ENCODE measurements at places on chromosomes 1 and 21.
A peak's percentile ranks its signal among the peaks of the same experiment; 100 is the strongest.

- DNase-seq = no peak
These were observed 26.1 kb downstream of the ARMH1 start for GRCh38 chr1:44700573-44700972.

DNA sequence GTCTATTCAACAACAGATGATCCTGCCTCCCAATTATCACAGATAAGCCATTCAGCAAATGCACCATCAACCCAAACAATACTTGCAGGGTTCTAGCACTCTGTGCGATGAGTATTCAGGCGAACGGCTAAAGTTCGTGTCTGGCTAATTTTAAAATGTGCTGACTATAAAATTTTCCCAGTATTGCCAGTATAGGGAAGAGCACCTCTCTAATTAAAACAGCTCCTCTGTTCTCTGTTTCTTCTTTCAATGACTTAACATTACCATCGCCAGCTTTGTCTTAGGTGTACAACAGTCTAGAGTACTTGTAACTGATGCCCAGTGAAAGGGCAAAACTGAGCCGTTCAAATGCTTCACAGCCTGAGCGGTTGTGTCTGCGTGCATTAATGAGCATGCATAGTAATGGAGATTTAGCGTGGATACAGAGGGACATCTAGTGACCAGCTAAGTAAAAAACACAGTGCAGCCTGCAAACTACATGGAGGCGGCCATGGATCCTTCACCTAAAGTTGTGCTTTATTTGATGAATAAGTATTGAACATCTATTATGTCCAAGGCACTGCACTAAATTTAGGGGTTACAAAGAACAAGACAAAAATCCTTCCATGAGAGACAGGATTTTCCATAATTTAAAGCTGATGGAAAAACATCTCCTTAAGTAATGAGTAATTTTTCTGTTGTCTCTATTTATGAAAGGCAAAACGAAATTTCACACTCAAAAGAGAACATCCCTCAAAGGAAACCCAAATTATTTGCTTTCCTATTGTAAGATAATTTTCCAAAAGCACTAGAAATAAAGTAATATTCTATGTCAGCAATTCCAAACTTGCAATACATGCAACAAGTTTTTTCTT lies 120.0 kb downstream of the SETD4 start:
- DNase-seq = no peak

DNA sequence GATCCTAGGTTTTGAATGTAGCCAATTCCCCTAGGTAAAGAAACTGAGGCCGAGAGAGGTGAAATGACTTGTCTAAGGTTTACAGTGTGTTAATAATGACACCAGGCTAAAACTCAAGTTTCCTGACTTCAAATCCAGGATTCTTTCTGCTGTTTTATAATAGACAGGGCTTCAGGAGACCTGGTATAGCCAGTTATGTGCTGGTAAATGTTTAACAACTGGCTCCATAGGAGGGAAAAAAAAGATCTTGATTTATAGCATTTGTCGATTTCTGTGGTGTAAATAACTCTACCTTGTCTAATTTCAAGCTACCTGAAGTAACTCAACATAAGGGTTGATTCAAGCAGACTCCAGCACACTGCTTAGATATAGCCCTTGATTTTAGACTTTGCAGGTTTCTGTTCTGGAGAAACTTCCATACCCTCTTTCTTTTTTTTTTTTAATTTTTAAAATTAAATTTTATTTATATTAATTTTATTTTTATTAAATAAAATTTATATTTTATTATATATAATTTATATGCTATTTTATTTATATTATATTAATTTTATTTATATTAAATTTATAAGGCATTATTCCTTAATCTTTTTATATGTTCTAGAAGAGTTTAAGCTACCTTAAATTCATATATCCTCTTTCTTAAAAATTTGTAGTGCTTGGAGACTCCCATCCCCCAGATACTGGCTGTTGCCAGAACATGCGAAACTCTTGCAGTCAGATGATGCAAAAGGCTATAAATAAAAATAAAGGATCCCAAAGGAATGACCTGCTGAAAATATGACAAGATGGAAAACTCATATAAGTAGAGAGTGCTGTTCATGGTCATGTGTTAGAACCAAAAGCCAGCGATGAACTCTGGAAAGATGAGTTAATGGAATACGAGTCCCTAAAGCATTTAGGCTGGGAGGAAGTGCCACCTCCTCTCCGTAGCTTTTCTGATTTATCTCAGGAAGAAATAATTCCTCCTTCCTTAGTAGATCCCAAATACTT lies 35.4 kb upstream of the SRSF10 start:
- no peak for DNase-seq

DNA sequence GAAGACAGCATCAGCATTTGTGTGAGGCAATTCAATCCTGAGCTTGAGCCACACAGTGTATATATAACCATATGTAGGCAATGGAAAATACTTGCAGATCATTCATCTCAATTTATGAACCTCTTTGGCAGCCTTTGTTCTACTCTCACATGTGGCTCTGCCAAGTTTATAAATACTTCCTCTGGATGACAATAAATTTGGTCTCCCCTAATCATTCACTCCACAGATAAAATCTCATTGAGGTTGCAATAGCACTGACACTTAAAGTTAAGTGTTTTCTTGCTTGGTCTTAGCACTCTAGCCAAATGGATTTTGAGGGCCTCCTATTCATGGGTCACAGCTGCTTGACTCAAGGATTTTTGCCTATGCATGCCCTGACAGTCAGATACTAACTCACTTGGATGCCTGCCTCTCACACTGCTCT lies 136.6 kb upstream of the VANGL1 start:
- DNase-seq = no peak

DNA sequence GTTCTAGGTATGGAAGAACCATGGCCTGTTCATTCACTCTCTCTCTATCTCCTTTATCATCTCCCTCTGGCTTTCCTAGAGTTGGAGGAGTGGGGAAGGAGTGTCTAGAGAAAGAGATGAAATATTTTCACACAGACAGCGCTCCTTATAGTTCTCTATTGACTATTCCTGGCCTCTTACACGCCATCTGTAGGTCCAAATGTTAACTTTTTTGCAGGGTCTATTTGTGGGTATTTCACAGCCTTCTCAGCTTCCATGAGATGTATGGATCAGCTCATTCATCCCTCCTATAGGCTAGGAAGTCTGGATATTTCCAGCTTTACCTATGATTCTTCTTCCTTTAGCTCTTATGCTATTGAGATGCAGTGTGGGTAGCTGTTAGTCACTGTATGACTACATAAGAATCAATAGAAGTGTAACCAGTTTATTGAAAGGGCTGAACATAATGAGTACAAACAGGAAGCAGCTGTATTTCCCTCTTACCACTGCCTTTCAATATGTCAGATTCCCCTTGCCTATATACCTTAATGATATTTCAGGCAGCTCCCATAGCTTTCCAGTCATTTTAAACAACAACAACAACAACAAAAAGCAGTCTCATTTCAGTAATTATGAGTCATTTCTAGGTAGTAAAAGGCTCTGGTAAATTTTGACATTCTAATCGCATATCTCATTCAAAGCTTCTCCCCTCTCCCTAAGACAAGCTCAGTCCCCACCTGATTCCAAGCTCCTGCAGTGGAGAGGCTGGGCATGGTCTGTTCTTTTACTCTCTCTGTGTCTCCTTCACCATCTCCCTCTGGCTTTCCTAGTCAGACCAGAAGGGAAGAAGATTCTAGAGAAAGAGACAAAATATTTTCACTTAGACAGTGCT lies 149.5 kb downstream of the TTLL7 start:
- no peak for DNase-seq

- no peak for DNase-seq
These were observed 122.0 kb upstream of the GREM2 start for GRCh38 chr1:240734001-240734400.

DNA sequence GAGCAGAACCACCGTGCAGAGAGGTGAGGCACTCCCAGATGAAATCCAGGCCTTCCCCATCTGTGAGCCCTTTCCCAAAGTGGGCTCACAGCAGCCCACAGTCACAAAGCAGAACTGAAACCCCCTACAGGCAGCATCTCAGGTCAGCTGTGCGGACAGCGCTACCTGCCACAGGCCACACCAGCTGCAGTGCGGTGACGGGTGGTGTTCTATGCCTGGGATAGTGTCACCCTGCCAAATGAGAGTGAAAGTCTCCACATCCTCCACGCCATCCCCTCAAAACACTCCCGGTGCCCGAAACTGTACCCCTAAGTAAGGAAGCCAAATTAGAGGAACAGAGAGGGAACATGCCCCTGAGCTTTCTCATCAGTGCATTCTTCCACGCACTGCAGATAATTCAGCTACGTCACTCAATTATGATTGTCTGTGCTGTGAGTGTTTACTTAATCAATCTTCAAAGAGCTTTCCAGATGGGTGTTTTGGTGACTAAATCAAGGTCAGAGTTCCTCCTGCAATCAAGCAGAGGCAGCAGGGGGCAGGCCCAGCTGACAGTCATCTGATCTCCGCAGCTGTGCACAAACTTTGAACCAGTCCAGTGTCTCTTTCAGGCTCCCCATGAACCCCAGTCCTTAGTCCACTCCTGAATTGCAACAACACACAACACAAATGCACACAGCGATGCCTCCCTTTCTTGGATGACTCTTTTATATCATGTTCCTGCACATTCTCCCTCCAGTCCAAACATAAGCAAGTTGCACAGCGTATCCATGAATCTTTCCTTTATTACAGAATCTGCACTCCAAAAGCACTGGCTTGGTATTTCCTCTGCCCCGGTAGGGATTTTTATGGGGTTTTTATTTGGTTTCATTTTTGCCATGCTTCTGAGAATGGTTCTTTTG lies 150.0 kb downstream of the TOMM20 start:
- DNase-seq = peak; percentile 56

DNA sequence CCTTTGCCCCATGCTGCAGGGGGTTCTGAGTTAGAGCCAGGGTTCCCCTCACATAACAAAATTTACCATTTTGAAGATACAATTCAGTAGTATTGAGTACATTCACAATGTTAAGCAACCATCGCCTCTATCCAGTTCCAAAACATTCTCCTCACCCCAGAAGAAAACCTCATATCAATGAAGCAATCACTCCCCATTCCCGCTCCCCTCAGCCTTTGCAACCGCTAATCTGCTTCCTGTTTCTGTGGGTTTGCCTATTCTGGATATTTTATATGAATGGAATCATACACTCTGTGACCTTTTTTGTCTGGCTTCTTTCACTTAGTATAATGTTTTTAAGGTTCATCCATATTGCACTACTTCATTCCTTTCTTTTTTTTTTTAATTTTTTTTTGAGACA lies 32.9 kb downstream of the SERINC2 start:
- no peak for DNase-seq

DNA sequence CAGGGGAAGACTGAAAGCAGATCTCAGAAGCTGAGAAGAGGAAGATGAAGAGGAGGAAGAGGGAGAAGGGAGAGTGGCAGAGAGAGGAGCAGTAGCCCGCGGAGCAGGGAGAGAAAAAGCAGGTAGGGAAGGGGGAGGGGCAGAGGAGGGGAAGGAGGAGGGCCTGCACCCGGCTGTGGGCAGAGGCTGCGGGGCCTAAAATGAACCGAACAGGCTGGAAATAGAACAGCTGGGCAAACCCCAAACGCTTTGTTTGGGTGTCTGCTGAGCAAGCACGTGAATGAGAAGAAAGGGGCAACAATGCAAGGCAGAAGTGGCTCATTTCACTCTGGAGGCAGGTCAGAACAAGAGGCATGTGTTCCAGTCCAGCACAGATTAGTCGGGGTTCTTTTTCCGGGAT lies 33.5 kb downstream of the KCNC4 start:
- peak; percentile 46 for DNase-seq

GRCh38 chr1:59089036-59089798 lies 207.7 kb upstream of the FGGY start:
- DNase-seq = no peak

- no peak for DNase-seq
These were observed 867.8 kb upstream of the ADGRL4 start for GRCh38 chr1:79874289-79874688.

- DNase-seq = no peak
These were observed 31.1 kb downstream of the DIP2A start for GRCh38 chr21:46489800-46490199.

GRCh38 chr1:174276087-174276486 lies 116.8 kb downstream of the RABGAP1L start:
- no peak for DNase-seq

- no peak for DNase-seq
These were observed 155.9 kb downstream of the HIVEP3 start for GRCh38 chr1:41762777-41763176.

GRCh38 chr1:231807541-231807940 lies 181.0 kb downstream of the DISC1 start:
- DNase-seq = no peak

All from memory B cell (primary cell).